ENCODE measurements at places on chromosomes 6 and 20.

- no peak for DNase-seq
Observed at GRCh38 chr6:133730881-133731280, 158.0 kb upstream of the TCF21 start.

DNA sequence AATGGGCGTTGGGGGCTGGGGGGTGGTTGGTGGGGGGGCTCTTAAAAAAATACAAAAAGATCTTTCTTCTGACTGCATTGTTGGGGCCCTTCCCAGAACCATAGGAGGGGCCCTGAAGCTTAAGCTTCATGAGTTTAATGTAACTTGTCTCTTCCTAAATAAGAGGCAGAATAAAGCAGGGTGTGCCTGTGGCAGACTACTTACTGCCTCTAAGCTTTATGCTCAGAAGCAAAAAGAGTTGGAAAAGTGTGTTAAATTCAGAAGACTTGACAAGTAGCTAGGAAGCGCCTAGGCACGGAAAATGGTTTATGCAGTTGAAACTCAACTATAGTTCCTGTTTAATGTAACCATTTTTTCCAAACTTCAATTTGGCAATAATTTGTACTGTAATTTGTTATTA lies 44.5 kb downstream of the TIAM2 start:
- no peak for DNase-seq

DNA sequence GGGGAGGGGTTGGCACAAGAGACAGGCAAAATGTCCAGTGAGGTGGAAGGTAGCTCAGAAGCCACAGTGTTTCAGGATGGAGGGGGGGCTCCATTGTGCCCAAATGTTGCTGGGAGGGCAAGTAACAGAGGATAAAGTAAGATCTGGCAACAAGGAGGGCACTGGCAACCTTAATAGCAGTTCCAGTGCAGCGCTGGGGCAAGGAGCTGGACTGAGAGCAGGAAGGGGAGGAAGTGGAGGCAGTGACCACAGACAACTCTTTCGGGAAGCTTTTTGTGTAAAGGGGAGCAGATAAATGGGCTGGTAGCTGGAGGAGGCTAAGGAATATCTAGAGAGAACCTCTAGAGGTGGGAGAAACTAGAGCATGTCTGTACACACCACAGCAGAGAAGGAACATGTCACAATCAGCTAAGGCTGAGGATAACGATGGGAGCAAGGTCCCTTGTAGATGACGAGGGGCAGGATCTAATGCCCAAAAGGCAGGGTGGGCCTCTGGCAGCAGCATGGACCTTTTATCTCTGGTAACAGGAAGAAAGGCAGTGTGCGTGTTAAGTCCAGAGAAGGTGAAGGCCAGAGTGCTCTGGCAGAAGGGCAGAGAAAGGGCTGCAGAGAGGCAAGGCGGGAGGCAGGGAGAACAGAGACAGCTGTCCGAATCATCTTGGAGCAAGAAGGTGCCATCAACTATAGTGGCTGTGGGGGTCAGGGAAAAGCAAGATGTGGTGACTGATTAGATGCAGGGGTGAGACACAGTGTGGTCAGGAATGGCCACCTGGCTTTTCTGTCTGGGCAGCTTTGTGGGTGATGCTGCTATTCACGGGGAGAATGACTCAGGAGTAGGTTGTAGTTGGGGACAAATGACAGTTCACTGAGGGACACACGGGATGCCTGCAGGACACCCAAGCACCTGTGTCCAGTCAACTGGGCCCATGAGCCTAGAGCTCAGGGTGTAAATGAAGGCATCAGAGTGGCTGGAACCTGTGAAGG lies 17.4 kb downstream of the TMEM242 start:
- DNase-seq: no peak

- no peak for DNase-seq
Observed at GRCh38 chr20:33606118-33606771, 55.9 kb upstream of the C20orf144 start.

GRCh38 chr6:818196-818595 lies 125.3 kb upstream of the EXOC2 start:
- DNase-seq: no peak

GRCh38 chr20:61847420-61847748 lies 218.3 kb downstream of the TAF4 start:
- no peak for DNase-seq

DNA sequence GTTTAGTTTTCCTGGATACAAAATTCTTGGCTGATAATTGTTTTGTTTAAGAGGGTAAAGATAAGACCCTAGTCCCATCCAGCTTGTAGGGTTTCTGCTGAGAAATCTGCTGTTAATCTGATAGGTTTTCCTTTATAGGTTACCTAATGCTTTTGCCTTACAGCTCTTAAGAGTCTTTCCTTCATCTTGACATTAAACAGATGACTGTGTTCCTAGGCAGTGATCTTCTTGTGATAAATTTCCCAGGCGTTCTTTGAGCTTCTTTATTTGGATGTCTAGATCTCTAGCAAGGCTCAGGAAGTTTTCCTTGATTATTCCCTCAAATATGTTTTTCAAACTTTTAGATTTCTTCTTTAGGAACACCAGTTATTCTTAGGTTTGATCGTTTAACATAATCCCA lies 134.0 kb downstream of the MAP3K4 start:
- no peak for DNase-seq

- no peak for DNase-seq
Observed at GRCh38 chr6:130679684-130680083, 147.5 kb upstream of the SMLR1 start.

- no peak for DNase-seq
Observed at GRCh38 chr6:4018924-4019236, 60.1 kb downstream of the FAM217A start.

DNA sequence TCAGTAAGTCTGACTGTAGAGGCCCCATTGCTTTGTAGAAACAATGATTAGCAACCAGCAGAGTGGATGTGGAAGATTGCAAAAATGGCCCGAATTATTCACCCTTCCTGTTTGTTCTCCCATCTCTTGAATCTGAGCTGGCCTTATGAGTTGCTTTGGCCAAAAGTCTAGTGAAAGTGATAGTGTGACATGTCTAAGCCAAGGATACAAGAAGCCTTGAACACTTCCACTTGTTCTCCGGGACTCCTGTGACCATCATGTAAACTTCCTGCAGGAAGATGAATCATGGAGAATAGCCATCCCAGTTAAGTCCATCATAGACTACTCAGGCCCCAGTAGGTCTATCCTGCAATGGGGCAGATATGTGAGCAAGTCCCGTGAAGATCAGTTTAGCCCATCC lies 252.0 kb upstream of the JAG1 start:
- no peak for DNase-seq

DNA sequence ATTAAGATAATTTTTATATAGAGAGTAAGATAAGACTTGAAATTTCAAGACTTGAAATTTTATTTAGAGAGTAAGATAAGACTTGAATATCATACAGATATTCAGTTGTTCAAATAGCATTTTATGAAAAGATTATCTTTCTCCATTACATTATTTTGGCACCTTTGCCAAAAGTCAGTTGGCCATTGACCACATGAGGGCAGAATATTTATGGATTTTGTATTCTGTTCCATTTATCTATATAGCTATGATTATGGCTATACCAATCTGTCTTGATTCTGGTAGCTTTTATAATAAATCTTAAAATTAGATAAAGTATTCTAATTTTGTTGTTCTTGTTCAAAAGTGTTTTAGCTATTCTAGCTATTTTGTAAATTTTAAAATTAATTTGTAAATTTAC lies 537.9 kb upstream of the GJE1 start:
- no peak for DNase-seq

GRCh38 chr6:8888468-8888867 lies 453.1 kb upstream of the SLC35B3 start:
- no peak for DNase-seq

GRCh38 chr6:131173680-131174079 lies 38.4 kb downstream of the AKAP7 start:
- no peak for DNase-seq

DNA sequence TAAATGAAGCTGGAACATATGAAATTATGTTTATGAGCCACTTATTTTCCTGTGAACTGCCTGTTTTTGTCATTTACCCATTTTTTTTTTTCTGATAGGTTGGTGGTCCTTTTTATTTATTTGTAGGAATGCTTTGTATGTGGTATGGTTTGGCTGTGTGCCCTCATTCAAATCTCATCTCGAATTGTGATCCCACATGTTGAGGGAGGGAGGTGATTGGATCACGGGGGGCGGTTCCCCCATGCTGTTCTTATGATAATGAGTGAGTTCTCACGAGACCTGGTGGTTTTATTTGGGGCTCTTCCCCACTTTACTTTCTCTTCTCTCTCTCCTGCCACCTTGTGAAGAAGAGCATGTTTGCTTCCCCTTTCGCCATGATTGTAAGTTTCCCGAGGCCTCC lies 77.3 kb downstream of the CDH26 start:
- no peak for DNase-seq

DNA sequence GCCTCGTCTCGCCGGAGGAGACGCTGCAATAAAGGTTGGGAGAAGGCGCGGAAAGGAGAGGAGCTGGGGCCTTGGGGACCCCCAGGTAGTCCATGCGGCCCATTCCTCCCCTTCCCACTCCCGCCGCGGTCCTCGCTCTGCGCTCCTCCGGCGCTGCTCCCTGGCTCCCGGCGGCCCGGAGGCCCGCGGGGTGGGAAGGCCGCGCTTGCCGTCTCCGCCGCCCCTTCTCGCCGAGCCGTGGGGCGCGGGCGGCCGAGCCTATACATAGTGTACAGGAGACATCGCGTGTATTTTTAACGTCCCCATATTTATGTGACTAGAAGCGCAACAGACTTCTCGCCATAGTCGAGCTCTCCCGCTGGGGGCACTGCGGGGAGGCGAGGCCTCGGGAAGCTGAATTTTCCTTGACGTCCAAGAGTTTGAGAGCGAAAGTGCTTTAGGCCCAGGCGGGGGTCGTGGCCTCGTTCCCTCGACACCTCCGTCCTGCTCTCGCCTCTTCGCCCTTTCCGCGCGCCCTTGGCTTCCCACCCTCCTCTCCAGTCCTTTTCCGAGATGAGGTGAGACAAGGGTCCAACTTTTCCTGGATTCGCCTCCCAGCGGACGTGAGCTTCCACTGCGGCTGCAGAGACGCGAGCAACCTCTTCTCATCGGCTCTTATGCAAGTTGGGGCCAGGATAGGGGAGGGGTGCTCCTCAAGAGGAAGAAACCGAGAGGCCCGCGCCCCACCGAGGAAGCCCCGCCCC lies 29.0 kb downstream of the SLC12A5 start:
- DNase-seq: no peak

DNA sequence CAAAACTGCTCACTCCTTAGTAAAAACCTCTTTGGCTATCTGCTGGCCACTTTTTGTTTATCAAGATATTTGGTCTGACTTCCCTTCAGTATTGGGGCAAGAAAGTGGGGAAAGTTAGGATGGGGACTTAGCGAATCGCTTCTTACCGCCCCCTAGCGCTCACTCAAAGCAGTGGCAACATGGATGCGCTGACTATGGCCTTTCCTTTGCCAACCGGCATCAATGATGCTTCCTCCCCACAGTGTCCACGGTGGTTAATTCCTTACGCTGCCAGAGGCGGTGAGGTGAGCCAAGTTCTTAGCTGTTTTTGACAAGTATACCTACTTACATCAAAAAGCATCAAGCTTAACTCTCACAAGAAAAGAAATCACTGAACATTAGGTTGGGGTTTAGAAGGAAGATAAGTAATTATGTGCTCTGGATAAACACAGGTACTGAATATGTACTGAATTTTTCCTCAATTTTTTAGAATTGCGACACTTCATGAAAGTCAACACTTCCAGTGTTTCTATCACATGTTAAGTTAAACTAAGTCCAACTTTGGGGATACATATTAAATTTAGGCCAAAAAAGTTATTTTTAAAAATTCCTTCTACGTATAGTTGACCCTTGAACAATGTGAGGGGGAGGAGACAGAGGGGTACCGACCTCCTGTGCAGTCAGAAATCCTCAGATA lies 86.7 kb downstream of the GMDS start:
- DNase-seq: no peak

DNA sequence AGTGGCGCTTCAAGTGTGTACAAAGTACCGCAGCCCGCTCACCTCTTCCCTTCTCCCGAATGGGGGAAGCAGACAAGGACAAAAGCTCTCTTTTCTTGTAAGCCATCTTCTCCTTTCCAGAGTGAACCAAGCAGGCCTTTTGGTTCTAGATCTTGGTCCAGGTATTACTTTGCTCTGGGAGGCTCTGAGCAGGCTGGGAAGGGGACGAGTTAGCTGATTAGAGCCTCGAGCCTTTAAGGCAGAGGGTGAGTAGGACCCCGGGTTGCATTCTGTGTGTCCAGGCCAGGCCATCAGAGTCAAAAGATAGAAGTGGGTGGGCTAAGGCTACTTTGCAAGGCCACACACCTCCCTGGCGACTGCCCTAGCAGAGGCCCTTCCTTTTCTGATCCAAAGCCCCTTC lies 57.6 kb downstream of the GTF2H5 start:
- DNase-seq: no peak

DNA sequence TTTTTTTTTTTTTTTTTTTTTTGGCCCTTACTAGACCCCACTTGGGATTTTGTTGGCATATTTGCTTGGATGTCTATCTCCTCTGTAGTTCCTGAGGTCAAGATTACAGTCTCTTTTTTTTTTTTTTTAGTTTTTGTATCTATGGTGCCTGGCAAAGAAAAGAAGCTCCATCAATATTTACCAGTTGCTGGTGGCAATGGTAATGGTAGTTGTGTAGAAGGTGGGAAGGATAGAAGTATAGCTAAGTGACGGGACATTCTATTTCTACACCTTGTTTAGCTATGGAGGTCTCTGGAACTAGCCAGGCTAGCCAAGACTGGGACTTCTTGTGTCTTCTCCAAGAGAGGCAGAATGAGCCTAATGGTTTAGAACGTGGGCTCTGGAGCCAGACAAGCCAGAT lies 42.2 kb upstream of the TNFAIP3 start:
- DNase-seq: no peak

- no peak for DNase-seq
Observed at GRCh38 chr20:11777387-11778205, 140.1 kb upstream of the BTBD3 start.

- no peak for DNase-seq
Observed at GRCh38 chr6:90109141-90109540, 187.5 kb downstream of the BACH2 start.

DNA sequence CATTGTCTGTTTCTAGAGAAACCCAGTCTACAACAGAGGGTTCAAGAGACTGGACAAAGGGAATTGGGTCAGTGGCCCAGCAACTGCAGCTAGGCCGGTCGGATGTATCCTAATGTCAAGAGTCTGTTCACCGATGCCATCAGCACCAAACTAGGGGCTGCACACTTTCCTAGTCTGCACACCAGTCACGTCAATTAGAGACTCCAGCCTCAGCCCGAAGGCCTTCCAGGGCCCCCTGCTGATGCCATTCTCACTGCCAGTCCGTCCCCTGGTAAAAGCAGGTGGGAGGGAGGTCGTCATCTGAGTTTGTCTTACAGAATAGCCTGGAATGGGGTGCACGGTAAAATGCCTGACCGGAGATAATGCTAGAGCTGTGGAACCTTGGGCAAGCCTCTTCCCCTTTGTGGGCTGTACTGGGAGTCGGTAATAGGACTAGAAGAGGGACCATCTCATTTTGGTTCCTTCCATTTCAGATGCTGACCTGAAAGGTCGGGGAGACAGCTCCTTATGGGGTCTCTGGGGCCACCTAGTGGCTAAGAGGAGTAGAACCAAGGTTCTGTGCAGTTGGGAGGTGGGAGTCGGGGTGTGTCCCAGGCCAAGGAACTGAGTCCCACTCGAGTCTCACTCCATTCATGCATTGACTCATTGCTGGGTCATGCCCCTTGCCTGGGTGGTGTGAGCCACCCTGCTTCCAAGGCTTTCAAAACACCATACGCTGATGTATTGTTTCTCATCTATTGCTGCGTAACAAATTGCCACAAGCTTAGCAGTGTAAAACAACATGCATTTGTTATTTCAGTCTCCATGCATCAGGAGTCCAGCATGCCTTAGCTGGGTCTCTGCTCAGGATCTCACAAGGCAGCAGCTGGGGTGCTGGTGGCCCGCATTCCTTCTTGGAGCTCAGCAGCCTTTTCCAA lies 5.1 kb downstream of the SOX12 start:
- DNase-seq: no peak
